ENCODE measurements at places on chromosomes 4 and X. TPM values are rescaled to one million over a fixed set of nuclear protein-coding genes. Genes with fewer than 3 reads are reported as not detected.
A peak's percentile ranks its signal among the peaks of the same experiment; 100 is the strongest.

The PRRG3 gene
- 9.8 TPM for polyA plus RNA-seq

The SPINK2 gene
- polyA plus RNA-seq = not detected

The LDB2 gene
- polyA plus RNA-seq = 76.0 TPM

The TDO2 gene
- 52.4 TPM for polyA plus RNA-seq

DNA sequence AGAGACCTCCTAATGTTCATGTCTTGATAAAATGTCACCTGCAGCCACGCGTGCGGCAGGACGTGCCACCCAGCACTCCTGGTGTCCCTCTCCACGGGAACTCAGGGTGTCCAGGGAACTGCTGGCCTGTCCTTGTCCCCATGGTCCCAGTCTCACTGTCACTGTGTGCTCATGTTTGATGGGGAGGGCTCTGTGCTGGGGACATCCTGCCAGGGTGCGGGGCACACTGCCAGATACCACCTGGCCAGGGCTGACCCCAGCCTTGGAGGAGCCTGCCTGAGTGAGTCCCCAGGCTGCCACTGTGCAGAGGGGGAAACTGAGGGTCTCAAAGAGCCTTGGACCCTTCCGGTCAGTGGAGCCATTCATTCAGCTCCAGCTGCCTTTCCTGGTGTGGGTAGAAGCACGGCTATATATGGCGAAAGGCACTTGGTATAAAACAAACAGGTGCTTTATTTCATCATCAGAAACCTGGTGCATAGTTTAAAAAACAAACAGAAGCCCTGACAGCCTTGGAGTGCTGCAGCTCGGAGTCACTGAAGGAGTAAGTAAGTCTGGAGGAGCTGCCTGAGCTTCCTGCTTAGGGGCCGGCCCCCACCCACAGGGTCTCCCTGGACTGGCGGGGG, 33.0 kb downstream of the NOP14 start:
- DNase-seq = peak; percentile 31

DNA sequence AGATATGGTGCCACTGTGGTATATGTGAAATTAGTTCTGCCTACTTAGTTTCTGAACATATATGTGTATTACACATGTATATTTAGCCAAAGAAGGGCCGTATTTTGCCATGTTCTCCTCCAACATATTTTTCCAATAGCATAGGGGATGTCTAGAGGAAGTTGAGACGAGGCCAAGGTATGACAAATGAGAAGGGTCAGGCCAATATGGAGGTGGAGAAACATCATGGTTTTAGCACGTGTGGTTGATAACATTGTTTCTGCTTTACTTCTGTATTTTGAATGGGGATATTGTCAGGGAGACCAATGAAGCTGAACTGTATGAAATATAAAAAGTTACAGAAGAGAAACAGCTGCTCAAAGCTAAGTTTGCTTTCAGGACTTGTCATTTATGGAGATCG, 246.7 kb upstream of the TLL1 start:
- no peak for DNase-seq

DNA sequence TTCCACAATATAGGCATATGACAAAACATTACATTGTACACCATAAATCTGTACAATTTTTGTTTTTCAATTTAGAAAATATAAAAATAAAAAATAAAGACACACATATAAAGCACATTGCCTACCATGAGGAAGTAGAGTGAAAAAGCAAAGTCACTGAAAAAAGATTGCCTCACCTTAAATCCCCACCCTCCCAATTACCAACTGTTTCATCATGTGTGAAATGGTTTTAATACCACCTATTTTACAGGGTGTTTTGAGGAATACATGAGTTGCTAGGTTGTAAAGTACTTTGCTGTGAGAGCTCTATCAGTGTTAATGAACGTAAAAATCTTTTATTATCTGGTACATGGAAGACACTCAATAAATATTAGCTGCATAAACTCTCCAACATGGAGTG, 373.6 kb upstream of the NDST3 start:
- DNase-seq = no peak

GRCh38 chr4:185513489-185514181, 21.7 kb downstream of the PDLIM3 start:
- DNase-seq = peak; percentile 30

DNA sequence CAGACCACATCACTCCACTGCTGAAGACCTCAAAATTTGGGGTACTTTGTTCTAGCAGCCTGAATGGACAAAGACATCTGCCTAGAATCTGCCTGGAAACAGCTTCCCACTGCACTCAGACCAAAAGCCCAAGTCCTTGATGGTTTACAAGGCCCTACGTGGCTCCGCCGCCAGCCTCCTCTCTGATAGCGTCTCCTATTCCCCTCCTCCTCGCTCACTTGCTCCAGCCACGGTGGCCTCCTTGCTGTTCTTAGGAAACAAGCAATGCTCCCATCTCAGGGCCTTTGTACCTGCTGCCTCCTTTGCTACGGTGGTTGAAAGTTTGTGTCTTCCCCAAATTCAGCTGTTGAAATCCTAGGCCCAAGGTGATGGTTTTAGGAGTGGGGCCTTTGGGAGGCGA, 34.7 kb upstream of the SORCS2 start:
- no peak for DNase-seq

GRCh38 chrX:129665916-129666644, 11.3 kb upstream of the APLN start:
- DNase-seq = no peak

GRCh38 chr4:87679449-87680169, 29.5 kb downstream of the DMP1 start:
- peak; percentile 75 for DNase-seq

- DNase-seq = peak; percentile 11
Measured at GRCh38 chr4:76857074-76857409, 40.9 kb downstream of the SOWAHB start.

- no peak for DNase-seq
Measured at GRCh38 chr4:100103671-100104070, 86.6 kb downstream of the DDIT4L start.

DNA sequence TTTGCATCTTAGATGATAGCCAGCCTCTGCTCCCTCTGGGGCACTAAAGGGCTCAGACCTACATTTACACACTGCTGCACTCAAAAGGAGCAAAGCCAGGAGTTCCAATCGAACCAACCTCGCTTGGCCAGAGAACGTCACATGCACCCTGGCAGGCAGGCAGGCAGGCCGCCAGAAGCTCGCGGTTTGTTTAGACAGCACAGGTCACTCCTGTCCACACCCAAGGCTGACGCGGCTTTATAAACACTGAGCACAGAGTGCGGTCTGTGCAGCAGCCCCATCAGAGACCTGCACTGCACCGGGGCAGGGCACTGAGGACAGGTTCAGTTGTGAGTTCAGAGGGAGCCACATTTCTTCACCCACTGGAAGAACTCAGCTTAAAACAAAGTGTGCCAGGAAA, 143.9 kb downstream of the BCOR start:
- DNase-seq = no peak
